Glutamatergic neuron (in vitro differentiated cells): ENCODE measurements at places on chromosomes 7 and 10. TPM values are rescaled to one million over a fixed set of nuclear protein-coding genes. Genes with fewer than 3 reads are reported as not detected.
A peak's percentile ranks its signal among the peaks of the same experiment; 100 is the strongest.

DNA sequence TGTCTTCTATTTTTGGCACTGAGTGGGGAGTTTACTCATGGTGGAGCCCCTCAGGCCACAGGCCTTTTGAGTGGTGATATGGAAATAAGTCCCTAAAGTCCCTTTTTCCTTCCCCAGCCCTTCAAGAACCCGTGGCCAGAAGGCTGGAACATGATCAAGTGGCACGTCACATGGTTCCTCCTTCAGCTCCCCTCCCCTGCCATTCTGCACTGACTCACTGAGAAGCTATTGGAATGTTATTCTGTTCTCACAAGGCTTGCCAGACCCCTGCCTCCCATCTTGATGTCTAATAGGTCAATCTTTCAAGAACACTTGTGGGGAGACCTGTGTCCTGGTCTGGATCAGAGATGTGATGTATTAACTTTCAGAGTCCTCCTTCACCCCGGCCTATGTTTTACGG lies 279.8 kb downstream of the SEC23IP start:
- DNase-seq: no peak

Gene INTS15
- 36.9 TPM for total RNA-seq

Gene HMX3
- total RNA-seq: not detected

DNA sequence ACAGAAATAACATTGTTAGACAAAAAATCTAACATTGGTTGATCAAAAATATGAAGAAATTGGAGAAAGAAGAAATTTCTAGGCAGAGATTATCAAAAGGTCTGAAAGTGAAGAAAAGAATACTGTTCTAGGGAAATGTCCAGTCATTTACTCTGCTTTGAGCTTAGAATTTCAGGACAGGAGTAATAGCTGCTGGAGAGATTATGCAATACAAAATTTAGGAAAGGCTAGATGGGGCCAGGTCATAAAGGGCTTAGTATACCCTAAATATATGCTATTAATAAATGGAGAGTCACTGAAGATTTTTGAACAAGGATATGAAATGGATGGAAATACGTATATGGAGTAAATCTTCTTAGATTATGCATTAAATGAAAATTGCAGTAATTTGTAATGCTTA lies 279.2 kb downstream of the CACNA2D1 start:
- no peak for DNase-seq

Gene PBLD
- 10.3 TPM for total RNA-seq

- DNase-seq: no peak
Observed at GRCh38 chr10:123637326-123637880, 28.8 kb upstream of the GPR26 start.

- DNase-seq: no peak
Observed at GRCh38 chr7:756928-757560, 30.0 kb upstream of the PRKAR1B start.

GRCh38 chr10:96257944-96258343 lies 13.4 kb downstream of the BLNK start:
- DNase-seq: no peak

DNA sequence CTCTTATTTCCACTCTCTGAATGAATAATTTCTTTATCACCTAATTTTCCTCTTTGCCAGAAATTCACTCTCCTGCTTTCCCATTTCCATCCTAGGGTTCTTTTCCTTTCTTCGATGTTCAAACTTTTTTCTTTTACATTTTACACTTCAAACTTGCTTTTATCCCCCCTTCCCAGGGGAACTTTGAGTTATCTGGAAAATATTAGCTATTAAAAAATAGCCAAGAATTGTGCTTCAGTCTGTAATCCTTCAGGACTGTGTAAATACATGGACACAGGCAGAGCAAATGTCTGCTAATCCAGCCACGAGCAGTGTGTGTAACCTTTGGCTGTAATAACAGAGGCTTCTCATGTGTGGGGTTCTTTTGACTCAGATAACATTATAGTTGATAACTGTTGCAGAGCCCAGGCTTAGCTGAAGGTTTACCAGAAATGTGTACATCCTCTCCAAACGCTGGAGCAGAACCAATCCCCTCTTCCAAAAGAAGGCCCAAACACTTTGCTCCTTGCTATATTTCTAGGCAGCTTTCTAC lies 4.6 kb downstream of the ASB4 start:
- DNase-seq: no peak

DNA sequence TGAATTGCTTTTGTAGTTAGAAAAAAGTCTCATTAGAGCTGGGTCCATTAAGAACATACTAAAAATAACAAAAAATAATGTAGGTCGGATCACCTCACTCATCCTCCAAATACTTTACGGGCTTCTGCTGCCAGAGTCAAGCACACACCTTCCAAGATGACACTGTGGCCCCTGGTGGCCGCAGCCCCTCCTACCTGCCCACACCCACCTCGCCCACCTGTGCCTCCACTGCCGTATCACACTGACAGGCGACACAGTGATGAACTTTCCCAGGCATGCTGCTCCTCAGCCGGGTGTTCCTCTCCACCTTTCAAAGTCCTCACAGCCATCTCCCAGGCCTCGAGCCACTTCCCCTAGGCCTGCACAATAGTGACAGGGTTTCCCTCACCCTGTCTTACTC lies 60.9 kb downstream of the STK17A start:
- no peak for DNase-seq

Gene C10orf143
- total RNA-seq: 0.96 TPM

Gene GPR85
- total RNA-seq: 3.4 TPM

- DNase-seq: no peak
Observed at GRCh38 chr7:129646369-129647021, 35.0 kb downstream of the NRF1 start.

- DNase-seq: no peak
Observed at GRCh38 chr7:48887500-48887899, 36.8 kb upstream of the CDC14C start.

Gene PSD
- 88.5 TPM for total RNA-seq

- DNase-seq: no peak
Observed at GRCh38 chr7:91557789-91558404, 293.7 kb downstream of the FZD1 start.

Gene SEMA4G
- total RNA-seq: 46.9 TPM

Gene TCAF2
- 0.78 TPM for total RNA-seq

GRCh38 chr7:8442814-8443304 lies 9.4 kb downstream of the NXPH1 start:
- DNase-seq: peak; percentile 56

GRCh38 chr7:22386206-22386858 lies 29.4 kb upstream of the RAPGEF5 start:
- DNase-seq: no peak

DNA sequence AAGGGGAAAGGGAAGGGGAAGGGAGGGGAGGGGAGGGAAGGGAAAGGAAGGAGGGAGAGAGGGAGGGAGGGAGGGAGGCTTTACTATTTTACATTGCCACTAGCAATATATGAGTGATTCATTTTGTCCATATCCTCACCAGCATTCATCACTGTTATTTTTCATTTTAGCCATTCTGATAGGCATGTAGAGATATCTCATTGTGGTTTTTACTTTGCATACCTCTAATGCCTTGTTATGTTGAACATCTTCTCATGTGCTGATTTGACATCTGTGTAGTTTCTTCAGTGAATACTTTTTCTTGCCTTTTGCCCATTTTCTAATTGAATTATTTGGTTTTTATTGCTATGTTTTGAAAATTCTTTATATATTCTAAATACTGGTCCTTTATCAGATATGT lies 52.7 kb downstream of the GCC1 start:
- DNase-seq: no peak

Gene OR2A7
- 0.22 TPM for total RNA-seq

Gene TAS2R41
- not detected for total RNA-seq

GRCh38 chr10:98403812-98404504 lies 11.0 kb downstream of the PYROXD2 start:
- no peak for DNase-seq

Gene ZNF727
- not detected for total RNA-seq

GRCh38 chr10:43867667-43868565 lies 219.2 kb upstream of the ZNF32 start:
- no peak for DNase-seq
